T-helper 1 cell treated with Interleukin-12 subunit alpha and Interleukin-12 subunit beta and Interleukin-4 antibody, amounts not matched to agents 30 ng/mL and 1 ng/mL, for 36 hours (primary cell): ENCODE measurements at places on chromosomes 12 and 14. TPM values are rescaled to one million over a fixed set of nuclear protein-coding genes. Genes with fewer than 3 reads are reported as not detected.

Gene RTL1
- total RNA-seq, result not detected in 2 replicates

Gene COCH
- total RNA-seq, result 0.20 and 0.51 TPM in 2 replicates

Gene LRP1-AS
- total RNA-seq, result not detected in 2 replicates

Gene CLEC6A
- not detected in 2 replicates for total RNA-seq

Gene SYNDIG1L
- total RNA-seq, result not detected in 2 replicates

Gene COX8C
- not detected in 2 replicates for total RNA-seq

Gene FAR2
- total RNA-seq, result 9.6 and 11.3 TPM in 2 replicates

Gene NCAPD2
- total RNA-seq, result 112 and 123 TPM in 2 replicates

Gene SDR9C7
- total RNA-seq, result not detected in 2 replicates

Gene OR4N5
- total RNA-seq, result not detected in 2 replicates

Gene TMCC3
- 0.12 and 0.37 TPM in 2 replicates for total RNA-seq

Gene TAS2R31
- 3.5 and 4.9 TPM in 2 replicates for total RNA-seq

Gene MDGA2
- not detected in 2 replicates for total RNA-seq

Gene GPR84
- 2.4 and 3.5 TPM in 2 replicates for total RNA-seq

Gene GPR65
- 13.5 and 13.8 TPM in 2 replicates for total RNA-seq

Gene DAAM1
- total RNA-seq, result 11.1 and 18.5 TPM in 2 replicates

Gene NEDD1
- total RNA-seq, result 48.7 and 49.6 TPM in 2 replicates

Gene ELK3
- 49.9 and 52.0 TPM in 2 replicates for total RNA-seq

Gene RPGRIP1
- not detected in 2 replicates for total RNA-seq

Gene CIDEB
- total RNA-seq, result 23.7 and 27.8 TPM in 2 replicates

Gene GALNT16
- 0.02 TPM in 1 of 2 replicates, not detected in the other for total RNA-seq

Gene BCL2L14
- 6.0 and 6.3 TPM in 2 replicates for total RNA-seq

Gene IL22
- total RNA-seq, result 4.0 and 4.1 TPM in 2 replicates

Gene TSHR
- total RNA-seq, result 3.6 and 4.4 TPM in 2 replicates

Gene KRT77
- total RNA-seq, result not detected in 2 replicates

Gene FBLN5
- total RNA-seq, result 1.5 and 1.9 TPM in 2 replicates

Gene CTSG
- total RNA-seq, result not detected in 2 replicates

Gene C12orf54
- total RNA-seq, result not detected in 2 replicates

Gene RAB3IP
- total RNA-seq, result 24.7 and 27.1 TPM in 2 replicates

Gene CPNE6
- not detected in 2 replicates for total RNA-seq

Gene CLEC9A
- not detected in 2 replicates for total RNA-seq

Gene RNASE3
- not detected in 2 replicates for total RNA-seq

Gene TMEM119
- 0.54 and 0.96 TPM in 2 replicates for total RNA-seq

Gene PLEK2
- total RNA-seq, result 0.22 and 0.56 TPM in 2 replicates

Gene LALBA
- not detected in 2 replicates for total RNA-seq

Gene CD163L1
- total RNA-seq, result not detected in 2 replicates

Gene FGF6
- not detected in 2 replicates for total RNA-seq

Gene GAS2L3
- total RNA-seq, result 4.2 TPM in 2 replicates

Gene IFNG-AS1
- total RNA-seq, result 3.6 and 3.8 TPM in 2 replicates

Gene MYL2
- total RNA-seq, result not detected in 2 replicates
